Sigmoid colon (tissue), 7 donors: ENCODE measurements at places on chromosomes 3 and 15. TPM values are rescaled to one million over a fixed set of nuclear protein-coding genes. Genes with fewer than 3 reads are reported as not detected.

The RETNLB gene
- polyA plus RNA-seq: 86.0 TPM

The GOLGA8M gene
- not detected for polyA plus RNA-seq

The C3orf70 gene
- 2.4 TPM for polyA plus RNA-seq

The FGD5 gene
- 3.6 TPM for polyA plus RNA-seq

The CFAP100 gene
- not detected for polyA plus RNA-seq

The CYP8B1 gene
- polyA plus RNA-seq: under 0.01 TPM

The COL7A1 gene
- polyA plus RNA-seq: 1.4 TPM

The ISL2 gene
- polyA plus RNA-seq: not detected

The FAM107A gene
- 36.6 TPM for polyA plus RNA-seq

The CYP19A1 gene
- polyA plus RNA-seq: not detected

The FGF12 gene
- 0.60 TPM for polyA plus RNA-seq

The CCDC54 gene
- polyA plus RNA-seq: not detected

The RYR3 gene
- 0.60 TPM for polyA plus RNA-seq

The VEPH1 gene
- polyA plus RNA-seq: 1.8 TPM

The C3orf22 gene
- polyA plus RNA-seq: not detected

The KBTBD12 gene
- polyA plus RNA-seq: 1.3 TPM

The LRTM1 gene
- not detected for polyA plus RNA-seq

The GALK2 gene
- polyA plus RNA-seq: 21.6 TPM

The KLHL40 gene
- not detected for polyA plus RNA-seq
